ENCODE measurements at places on chromosomes 2 and 18.

DNA sequence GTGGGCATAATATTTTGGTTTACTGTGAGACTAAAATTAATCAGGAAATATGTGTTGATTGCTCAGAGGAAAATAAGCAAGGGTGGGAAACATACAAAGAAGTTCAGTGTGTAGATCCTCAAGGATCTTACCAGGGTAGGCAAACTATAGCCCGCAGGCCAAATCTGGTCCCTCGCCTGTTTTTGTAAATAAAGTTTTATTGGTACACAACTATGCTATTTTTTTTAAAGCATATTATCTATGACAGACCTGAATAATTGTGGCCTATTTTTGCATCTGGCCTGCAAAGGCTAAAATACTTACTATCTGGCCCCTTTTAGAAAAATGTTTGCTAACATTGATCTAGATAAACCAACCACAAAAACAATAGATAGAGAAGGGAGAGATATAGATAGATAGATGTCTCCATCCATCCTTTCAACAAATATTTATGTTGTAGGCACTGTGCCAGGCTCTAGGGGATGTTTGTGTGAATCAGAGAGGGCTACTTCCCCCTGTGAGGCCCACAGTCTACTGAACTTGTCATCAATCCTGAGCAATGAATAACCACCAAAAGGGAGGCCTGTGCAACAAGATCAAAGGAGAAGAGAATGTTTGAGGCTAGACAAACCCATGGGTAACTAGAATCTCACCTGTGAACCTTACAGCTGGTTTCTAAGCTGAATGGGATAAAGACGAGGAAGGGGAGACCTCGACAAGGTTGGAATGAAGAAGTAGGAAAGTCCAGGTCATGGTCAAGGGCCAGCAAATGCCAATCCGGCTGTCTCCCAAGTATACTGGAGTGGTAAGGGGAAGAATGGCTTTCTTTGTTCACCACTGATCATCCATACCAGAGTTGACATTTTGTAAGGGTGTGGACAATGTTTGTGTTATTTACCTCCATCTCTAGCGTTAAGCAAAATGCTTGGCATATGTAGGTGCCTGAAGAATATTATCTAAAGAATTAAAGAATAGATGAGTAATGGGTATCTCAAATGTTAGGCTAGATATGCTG lies 23.6 kb downstream of the ALPK2 start:
- DNase-seq = no peak

DNA sequence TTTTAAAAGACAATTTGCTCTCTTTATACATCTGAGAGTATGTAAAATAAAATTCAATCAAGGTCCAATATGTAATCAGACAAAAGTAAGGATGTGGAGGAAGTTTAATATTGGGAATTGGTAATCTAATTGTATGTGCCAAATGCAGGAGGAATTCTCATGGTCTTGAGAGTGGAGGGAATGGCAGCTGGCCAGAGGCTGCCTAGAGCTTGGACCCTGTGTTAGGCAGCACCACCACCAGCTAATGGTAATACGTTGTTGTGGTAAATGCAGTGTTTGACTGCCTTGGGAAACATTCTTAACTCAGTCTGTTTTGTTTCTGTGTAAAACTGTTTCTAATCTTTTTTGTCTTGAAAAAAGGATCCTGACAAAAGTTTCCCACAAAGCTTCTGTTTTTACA lies 30.0 kb downstream of the GALNT1 start:
- DNase-seq = no peak

- DNase-seq = no peak
Observed at GRCh38 chr2:10798783-10799182, 13.8 kb downstream of the PDIA6 start.

- no peak for DNase-seq
Observed at GRCh38 chr18:2547477-2548087, 23.7 kb downstream of the METTL4 start.

DNA sequence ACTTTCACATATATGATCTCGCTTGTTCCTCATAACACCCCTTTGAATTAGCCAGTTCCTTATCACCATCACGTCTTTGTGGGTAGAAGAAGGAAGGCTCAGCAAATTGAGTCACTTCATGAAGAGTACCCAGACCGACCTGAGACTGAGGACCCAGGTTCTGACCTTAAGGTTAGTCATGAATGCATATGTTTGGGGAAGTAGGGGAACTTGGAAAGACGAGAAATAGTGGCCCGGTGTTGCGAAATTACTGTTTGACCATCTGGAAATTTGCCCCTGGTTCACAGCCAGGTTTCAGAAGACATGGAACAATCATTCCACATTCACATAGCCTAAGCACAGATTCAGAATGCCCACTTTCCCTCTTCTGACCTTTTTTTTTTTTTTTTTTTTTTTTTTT lies 59.8 kb downstream of the MEIS1 start:
- DNase-seq = no peak

DNA sequence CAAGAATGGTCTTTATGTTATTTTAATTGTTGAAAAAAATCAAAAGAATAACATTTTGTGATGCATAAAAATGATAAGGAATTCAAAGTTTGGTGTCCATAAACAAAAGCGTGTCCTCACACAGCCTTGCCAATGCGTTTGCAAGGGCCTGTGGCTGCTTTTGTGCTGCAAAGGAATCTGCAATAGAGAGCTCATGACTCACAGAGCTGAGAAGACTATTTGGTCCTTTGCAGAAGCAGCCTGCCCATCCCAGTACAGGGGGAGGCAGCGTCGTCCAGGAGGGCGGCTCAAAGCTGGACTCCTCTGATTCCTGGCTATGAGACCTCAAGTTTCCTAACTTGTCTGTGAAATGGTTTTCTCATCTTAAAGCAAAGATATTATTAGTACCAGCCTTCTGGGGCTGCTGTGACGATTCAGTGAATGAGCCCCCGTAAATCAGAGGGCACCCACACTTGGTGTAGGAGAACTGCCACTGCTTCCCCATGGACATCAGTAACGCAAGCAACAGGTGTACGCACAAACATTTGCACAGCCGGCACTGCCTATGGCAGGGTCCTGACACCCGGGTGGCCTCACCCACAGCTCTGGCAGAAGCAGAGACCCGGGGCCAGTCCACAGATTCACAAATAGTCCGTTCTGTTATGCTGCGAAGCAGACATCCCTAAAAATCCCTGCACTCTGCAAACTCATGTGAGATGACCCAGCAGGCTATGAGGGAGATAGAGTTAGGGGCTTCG lies 70.6 kb upstream of the ASAP2 start:
- no peak for DNase-seq

DNA sequence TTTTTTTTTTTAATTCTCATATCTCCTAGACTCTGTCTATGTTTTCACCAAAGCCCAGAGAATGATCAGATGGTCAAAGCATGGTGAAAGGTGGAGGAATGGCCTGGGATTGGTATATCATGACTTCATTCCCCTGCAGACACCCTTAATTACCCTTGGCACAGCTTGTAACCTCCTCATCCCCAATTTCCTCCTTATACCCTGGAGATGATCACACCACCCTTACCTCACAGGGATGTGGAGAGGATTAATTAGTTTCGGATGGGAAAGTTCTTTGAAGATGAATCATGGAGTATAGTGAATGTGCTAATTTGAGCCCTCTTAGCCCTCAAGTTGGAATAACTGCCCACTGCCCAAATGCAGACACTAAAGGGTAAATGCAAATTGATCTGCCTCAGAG lies 138.0 kb upstream of the LYPD6 start:
- DNase-seq = no peak

DNA sequence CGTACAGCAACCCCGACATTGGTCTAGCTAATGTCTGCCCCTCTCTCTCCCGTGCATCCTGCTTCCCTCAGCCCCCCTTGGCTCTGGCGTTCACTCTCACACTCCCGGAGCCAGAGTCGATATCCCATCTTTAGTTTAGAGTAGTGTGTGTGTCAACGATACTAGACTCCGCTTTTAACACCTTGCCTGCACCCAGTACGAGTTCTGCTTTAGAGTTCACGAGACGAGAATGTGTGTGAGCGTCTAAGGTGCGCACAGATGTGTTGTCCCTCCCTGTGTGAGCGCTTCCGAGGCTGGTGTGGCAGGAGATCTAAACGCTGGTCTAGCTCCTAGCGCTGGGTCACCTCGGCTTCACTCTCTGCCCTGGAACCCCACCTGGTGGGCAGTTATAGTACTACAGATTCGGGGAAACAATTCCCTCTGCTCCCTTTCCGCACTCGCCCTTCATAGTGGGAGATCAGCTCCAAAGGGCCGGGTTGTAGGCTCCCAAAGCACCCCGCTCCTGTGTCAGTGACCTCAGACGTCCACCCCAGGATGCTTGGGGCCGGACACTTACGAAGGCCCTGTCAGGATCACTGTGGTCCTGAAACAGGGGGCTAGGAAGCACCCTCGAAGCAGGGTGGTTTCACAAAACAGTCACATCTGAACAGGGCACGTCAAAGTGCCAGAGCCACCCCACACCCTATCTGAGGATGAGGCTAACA lies 2.6 kb upstream of the CYP26B1 start:
- DNase-seq = peak; percentile 62

GRCh38 chr2:70671092-70671675 lies 96.8 kb downstream of the ADD2 start:
- DNase-seq = no peak

GRCh38 chr2:167134381-167135072 lies 246.2 kb downstream of the XIRP2 start:
- no peak for DNase-seq

DNA sequence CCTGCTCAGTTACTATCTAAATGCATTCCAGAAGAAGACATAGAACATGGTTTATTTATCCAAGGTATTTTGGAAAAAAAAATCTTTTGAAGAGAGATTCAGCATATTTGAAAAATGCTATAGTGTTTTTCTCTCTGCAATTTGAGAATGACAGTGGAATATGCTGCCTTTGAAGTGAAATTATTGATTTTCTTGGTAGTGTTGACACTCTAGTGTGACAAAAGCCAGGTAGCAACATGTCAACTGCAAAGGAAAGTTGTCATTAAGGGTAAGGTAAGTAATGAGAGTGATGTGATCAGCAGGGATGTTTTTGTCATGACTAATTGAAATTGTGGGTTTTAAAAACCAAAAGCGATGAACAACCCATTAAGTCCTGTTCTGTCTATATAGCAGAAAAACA lies 1387.1 kb upstream of the TMEFF2 start:
- DNase-seq = no peak

DNA sequence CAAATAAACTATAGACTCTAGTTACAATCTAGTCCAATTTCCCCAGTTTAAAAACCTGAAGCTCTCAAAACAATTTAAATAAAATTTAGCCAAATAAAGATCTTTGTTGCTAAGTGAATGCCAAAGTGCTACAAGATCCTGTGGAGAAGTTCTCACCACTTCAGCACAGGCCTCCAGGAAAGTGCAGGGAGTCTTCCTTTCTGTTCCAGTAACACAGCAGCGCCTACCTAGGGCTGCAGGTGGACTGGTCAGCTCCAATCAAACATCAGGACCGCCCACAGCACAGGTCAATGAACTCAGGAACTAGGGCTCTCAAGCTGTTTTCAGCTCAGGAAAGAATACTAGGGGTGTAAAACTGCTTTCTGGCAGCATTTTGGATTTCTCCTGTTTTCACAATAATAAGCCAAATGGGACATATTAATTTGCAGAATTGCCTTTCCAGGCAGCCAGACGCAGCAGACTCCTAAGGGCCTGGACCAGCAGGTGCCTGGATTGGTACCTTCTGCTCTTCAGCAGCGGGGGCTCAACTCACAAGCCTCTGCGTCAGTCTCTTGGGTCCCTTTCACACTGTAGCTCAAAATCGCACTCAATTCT lies 1.5 kb downstream of the FAM110C start:
- DNase-seq = no peak

DNA sequence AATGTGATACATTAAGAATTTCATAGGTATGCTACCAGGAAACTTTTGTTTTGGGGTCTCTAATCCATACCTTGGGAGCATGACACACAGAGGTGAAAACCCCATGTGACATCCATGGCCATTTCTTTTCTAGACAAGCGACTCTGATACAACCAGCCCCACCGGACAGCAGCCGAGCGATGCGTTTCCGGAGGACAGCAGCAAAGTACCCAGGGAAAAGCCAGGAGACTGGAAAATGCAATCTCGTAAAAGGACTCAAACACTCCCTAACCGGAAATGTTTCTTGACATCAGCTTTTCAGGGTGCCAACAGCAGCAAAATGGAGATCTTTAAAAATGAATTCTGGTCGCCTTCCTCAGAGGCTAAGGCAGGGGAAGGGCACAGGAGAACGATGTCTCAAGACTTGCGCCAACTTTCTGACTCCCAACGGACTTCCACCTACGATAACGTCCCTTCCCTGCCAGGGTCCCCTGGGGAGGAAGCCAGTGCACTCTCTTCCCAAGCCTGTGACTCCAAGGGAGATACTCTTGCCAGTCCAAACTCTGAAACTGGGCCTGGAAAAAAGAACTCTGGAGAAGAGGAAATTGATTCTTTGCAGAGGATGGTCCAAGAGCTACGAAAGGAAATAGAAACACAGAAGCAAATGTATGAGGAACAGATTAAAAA lies 48.9 kb downstream of the BMP10 start:
- no peak for DNase-seq

DNA sequence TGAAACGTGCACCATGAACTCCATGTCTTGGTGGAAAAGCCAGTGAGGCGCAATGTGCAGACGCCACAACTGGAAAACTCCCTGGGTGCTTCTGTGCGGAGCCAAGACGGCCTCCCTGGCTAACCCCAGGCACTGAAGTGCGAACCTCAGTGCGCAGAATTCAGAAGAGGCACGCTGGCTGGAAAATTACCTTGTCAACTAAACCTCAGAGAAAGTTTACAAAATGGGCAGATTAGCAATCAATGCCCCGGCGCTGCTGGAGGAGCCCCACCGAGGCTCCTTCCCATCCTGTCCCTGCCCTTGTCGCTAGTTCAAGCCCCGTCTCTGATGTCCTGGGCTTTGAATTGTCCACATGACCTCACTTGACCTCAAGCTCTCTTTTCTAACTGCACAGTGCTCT lies 22.2 kb downstream of the SNORC start:
- no peak for DNase-seq

GRCh38 chr2:28356095-28356911 lies 36.4 kb upstream of the FOSL2 start:
- DNase-seq = no peak

GRCh38 chr2:111702119-111702803 lies 181.7 kb downstream of the ANAPC1 start:
- peak; percentile 30 for DNase-seq

DNA sequence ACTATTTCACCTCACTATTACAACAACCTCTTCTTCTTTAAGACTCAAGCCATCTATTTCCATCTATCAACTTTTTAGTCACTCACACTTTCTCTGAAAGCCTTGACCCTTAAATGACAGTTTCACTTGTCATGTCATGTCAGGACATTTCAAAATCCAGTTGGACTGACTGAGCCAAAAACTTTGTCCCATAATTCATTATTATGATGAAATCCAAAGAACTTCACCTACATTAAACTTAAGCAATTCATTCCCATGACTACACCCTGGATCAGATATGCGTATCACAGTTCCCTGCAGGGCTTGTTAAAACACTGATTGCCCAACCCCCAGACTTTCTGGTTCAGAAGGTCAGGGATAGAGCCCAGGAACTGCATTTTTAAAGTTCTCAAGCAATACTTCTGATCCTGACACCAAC lies 26.5 kb downstream of the LDAH start:
- no peak for DNase-seq

GRCh38 chr2:204370172-204370718 lies 175.0 kb upstream of the PARD3B start:
- DNase-seq = no peak

All from stimulated activated CD4-positive, alpha-beta T cell treated with anti-CD3 and anti-CD28 coated beads, Interleukin-1b, Interleukin-23, amount 100 ng/mL, for 1 hour (primary cell).